ENCODE measurements at places on chromosomes 16 and 17.

GRCh38 chr17:41406205-41406604, 8.8 kb upstream of the KRT31 start:
- DNase-seq: no peak

DNA sequence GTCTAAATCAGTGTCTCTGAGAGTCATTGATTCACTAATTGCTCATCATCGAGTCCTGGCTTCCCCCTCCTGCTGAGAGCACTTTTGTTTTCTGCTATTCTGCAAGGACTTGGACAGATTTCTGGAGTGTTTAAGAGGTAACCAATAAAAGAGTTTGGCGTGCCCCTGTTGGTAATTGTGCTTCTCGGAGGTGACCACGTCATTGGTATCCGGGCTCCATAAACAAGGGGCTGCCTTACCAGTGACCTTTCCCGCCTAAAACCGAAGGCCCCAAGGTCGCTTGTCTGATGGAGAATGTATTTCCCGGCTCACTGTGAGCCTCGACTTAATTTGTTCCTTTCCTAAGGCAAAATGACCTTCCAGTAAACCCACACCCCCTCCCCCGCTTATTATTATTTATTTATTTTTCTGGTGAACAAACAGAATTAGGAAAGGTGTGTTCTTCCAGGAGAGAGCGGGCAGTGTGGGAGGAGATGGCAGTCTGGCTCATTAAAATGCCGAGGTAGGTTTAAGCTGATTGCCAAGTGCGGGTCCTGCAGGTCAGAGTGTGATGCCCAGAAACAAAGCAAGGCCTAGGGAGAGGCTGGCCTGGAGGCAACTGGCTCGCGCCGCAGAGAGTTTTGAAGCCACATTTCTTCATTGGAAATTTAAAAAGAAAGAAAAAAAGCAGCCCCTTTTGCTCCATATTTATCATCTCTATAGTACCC, 30.2 kb downstream of the MSI2 start:
- DNase-seq: no peak

GRCh38 chr17:42674755-42675347, 1.9 kb downstream of the PLEKHH3 start:
- DNase-seq: no peak

DNA sequence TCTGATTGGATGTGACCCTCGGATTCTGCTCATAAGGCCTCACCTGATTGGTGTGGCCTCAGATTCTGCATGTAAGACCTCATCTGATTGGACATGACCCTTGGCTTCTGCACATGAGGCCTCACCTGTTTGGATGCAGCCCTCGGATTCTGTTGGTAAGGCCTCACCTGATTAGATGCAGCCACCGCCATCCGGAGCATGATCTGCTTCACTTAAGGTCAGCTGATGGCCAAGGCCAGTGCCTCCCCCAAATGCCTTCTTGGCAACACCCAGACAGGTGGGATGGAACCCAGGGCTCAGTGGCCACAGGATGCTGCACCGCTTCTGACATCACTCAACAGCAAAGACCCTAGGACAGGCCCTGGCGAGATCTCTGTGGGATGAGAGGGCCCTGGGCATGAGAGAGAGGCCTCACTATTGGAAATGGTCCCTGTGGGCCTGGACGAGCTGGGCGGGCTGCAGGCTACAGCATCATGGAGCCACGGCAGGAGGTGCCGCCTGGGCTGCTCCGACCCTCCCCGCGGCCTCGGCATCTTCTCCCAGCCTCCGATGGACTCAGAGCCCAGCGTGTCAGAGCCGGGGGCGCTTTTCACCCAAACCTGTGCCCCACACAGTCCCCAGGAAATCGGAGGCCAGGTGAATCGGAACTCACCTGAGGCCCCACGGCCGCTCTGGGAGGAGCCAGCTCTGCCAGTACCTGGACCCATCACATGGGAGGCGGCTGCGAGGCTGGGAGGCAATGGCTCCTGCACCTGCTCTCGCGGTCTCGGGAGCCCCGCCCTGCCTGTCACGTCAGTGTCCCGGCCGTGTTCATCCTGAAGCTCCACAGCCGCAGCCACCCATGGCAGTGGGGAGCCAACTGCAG, 60.9 kb upstream of the ZNF469 start:
- DNase-seq: no peak

- no peak for DNase-seq
Measured at GRCh38 chr16:2481676-2482075, 6.7 kb downstream of the TBC1D24 start.

DNA sequence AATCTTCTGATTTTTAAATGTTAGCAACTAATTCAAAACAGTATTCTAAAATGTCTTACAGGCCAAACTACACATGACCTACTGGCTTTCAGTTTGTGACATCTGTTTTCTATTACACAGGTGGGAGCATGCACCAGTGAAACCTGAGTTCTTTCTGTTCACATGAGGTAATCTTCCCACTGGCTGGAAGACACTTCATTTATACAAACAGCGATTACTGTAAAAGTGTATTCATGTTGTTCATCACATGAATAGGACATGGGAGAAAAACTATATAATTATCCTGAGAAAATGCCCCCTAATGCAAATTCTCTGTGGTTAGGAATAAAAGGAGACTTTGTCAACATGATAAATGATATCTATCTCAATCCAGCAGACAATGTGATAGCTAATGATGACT, 11.1 kb upstream of the PIK3R5 start:
- DNase-seq: no peak

GRCh38 chr17:19397556-19398041, 10.6 kb upstream of the MFAP4 start:
- peak; percentile 74 for DNase-seq

DNA sequence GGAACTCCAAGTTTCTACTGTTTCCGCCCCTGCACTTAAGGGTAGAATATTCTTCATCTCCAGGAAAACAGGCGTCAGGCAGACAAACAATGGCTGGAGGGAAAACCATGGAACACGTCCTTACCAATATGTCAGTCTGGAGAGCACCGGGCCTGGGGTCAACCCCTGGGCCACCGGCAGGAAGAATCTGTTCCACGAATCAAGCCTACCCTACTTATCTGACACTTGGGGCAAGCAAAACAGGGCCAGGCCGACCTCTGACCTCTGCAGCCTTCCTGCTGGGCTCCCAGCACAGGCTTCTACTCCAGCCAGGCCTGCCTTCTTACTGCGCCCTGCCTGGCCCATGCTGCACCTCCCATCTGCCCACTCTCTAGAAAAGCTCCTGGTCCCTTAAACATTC, 10.1 kb downstream of the VAC14 start:
- DNase-seq: no peak

DNA sequence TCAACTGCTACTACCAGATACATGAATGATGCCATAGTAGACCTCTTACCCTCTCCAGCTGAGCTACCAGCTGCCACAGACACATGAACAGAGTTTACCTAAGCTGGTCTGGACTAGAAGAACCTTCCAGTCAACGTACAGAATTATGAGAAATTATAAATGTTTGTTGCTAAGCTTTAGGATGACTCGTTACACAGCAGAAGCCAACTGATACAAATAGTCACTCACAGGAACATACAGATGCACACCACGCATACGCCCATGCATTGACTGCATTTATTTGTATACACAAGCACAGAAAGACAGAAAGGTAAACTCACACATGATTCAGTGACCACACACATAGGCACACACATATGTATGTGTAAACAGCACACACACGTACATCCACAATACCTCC, 164.6 kb downstream of the SALL1 start:
- no peak for DNase-seq

DNA sequence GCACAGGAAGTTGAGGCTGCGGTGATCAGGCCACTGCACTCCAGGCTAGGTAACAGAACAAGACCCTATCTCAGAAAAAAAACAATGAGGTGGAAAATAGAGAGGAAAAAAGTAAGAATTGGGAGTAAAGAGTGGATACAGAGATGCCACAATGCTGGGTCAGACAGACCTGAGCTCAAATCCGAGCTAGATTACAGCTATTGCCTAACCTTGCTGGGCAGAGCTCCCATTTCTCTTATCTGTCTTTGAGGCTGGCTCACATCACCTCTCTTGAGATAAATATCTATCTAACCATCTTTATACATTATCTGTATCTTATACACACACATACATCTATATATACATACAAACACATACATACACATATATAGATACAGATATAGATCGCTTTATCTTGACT, 59.0 kb downstream of the ACSM2B start:
- no peak for DNase-seq

DNA sequence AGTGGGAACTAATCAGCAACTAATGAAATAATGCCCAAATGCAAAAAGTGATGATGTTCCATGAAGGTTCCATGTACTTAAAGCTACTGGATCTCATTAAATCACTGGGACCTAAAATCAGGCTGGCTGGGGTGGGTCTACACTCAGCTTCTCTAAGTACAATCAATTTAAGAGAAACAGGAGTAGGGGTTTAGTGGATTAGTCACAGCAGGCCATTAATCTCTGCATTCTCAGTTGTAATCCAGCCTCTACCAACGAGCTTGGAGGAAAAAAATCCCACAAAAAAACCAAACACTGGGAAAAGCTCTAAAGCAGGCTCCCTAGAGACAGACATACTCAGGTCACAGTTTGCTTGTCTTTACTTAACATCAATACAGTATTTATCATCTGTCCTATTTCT, 15.0 kb downstream of the CA10 start:
- no peak for DNase-seq

GRCh38 chr16:65283181-65283651, 161.4 kb upstream of the CDH11 start:
- DNase-seq: no peak

- peak; percentile 87 for DNase-seq
Measured at GRCh38 chr16:30697264-30698138, 1.5 kb upstream of the SRCAP start.

DNA sequence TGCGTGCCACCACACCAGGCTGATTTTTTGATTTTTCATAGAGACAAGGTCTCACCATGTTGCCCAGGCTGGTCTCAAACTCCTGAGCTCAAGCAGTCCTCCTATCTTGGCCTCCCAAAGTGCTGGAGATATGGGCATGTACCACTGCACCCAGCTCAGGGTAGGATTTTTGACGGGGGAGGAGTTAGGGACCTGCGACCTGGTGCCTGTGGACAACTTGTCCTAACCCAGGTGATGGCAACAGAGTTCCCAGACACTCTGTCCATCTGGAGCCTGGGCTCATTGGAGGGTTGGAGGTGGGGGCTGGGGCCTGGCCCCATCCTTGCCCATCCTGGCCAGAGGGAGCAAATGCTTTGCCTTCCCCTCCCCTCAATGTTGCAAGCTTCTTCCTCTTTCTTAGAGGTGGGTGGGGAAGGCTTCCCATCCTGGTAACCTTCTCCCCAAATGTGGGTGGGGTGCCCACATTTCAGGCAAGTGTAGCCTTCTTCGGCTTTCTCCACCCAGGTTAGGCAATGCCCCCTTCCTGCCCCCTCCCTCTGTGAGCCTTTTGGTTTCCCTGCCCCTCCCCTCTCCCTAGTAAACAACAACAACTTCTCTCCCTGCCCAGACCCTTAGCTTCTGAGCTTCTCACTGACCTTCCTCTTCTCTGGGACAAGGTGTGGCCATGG, 24.9 kb downstream of the RARA start:
- DNase-seq: no peak

- no peak for DNase-seq
Measured at GRCh38 chr17:72063756-72064450, 56.9 kb upstream of the SOX9 start.

- DNase-seq: no peak
Measured at GRCh38 chr17:77126519-77126918, 14.2 kb upstream of the SEC14L1 start.

DNA sequence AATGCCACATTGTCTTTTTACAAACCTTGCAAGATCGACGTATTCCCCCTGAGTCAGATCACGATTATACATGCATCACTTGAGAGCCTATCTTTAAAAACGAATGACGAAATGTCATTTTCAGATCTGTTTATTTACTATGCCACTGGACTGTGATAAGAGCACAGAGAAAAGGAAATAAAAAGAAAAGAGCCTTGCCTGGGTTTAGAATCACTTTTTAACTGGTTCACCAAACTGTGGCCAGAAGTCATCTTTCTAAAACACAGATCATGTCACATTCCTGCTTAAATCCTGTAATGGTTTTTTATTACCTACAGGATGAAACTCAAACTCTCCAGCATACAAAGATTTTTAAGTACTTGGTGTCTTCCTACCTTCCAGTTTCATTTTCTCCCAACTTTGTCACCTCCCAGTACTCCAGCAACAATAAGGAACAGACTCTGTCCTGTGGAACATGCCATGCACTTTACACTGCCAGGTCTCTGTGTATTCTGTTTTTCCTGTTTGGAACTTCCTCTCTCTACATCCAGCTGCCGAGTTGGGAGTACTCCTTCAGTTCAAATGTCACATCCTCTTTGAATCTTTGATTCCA, 91.5 kb downstream of the SNX11 start:
- DNase-seq: no peak

DNA sequence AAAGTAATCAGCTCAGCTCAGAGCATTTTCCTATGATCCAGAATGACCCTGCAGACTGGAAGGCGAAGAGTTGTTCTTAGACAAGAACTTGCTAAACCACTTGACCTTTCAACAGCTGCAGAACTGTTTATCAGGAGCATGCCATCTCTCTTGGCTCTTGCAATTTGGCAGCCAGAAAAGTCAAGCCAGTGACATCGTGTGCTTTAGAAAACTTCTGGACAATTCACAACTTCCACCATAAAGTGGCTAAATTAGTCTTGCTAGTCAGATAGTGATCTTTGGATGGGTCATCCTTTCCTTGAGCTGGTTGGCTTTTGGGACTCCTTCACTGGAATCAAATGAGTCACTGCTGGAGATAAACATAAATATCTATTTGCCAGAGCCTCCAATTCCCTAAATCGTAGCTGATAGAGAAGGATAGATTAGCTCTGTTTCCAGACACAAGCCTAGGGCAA, 146.5 kb downstream of the MAP2K6 start:
- no peak for DNase-seq

DNA sequence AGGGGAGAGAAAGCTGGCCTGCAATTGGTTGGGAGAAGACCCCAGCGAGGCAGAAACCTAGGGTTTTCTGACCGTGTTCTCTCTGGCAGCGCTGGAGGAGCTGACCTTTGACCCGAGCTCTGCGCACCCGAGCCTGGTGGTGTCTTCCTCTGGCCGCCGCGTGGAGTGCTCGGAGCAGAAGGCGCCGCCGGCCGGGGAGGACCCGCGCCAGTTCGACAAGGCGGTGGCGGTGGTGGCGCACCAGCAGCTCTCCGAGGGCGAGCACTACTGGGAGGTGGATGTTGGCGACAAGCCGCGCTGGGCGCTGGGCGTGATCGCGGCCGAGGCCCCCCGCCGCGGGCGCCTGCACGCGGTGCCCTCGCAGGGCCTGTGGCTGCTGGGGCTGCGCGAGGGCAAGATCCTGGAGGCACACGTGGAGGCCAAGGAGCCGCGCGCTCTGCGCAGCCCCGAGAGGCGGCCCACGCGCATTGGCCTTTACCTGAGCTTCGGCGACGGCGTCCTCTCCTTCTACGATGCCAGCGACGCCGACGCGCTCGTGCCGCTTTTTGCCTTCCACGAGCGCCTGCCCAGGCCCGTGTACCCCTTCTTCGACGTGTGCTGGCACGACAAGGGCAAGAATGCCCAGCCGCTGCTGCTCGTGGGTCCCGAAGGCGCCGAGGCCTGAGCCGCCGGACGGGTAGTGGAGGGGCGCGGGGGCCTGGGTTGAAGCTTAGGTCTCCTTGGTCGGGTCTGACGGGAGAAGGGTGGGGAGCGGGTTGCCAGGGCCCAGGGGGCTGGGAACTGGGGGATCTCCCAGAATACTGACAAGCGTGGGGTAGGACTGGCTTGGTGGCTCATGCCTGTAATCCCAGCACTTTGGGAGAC, 7.4 kb upstream of the PYDC1 start:
- DNase-seq: no peak

Measured in iPS DF 19.7 (cell line).